H9 (cell line): ENCODE measurements at places on chromosomes 1 and 21. TPM values are rescaled to one million over a fixed set of nuclear protein-coding genes. Genes with fewer than 3 reads are reported as not detected.

The USP33 gene
- total RNA-seq: 51.5 and 52.0 TPM in 2 replicates

The UBE2Q1 gene
- 105 and 108 TPM in 2 replicates for total RNA-seq

The LDLRAD1 gene
- total RNA-seq: not detected in 2 replicates

The ORC1 gene
- total RNA-seq: 44.3 and 46.4 TPM in 2 replicates

The SPATA1 gene
- total RNA-seq: 0.61 TPM in 1 of 2 replicates, not detected in the other

The CFHR2 gene
- not detected in 2 replicates for total RNA-seq

The C2CD4D gene
- 0.79 and 0.86 TPM in 2 replicates for total RNA-seq

The NMNAT2 gene
- total RNA-seq: 11.4 and 11.5 TPM in 2 replicates

The TP73 gene
- total RNA-seq: 4.7 and 4.9 TPM in 2 replicates

The CALML6 gene
- 1.4 and 1.7 TPM in 2 replicates for total RNA-seq

DNA sequence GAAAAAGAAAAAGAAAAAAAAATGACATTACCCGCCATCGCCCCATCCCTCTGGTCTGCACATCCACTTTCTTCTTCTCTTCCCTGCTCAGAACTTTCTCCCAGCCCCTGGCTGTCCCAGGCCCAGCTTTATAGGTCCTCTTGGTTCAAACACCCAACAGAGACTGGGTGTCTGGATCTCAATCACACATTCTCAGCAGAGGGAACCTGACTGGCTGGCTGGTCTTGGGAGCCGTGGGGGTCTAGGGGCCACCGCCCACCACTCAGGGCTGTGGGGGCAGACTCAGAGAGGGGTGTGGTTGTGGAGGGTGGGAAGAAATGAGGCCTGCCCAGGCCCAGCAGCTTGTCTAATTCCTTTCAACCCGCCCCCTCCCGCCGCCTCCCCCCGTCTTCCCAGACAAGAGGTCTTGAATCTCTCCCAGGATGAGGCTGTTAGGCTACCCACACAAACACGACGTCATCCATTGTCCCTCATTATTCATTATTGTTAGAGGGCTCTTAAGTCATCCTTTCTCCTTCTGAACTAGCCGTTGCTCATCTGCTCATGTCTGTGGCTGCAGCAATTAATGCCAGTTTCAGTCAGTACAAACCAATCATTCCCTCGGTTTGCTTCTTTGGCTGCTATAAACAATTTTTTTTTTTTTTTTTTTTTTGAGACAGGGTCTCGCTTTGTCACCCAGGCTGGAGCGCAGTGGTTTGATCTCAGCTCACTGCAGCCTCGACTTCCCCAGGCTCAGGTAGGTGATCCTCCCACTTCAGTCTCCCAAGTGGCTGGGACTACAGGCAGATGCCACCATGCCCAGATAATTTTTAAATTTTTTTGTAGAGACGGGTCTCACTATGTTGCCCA, 40.6 kb upstream of the CLIC4 start:
- peaks cover 3% of the 10 kb centered on the region; the same call in 1 of the 2 replicates for H3K36me3 ChIP-seq
- H3K4me1 ChIP-seq: peaks cover 4% of the 10 kb centered on the region; the same call in 1 of the 2 replicates
- no peaks in the 10 kb centered on the region for H3K27me3 ChIP-seq

GRCh38 chr1:165675794-165676193, 22.6 kb downstream of the ALDH9A1 start:
- H3K36me3 ChIP-seq: peaks cover 36% of the 10 kb centered on the region; the same call in 2 of the 3 replicates
- no peak overlapping the region for H3K4me3 ChIP-seq
- H3K4me1 ChIP-seq: no peaks in the 10 kb centered on the region
- no peak overlapping the region for H3K27ac ChIP-seq

- no peaks in the 10 kb centered on the region for H3K27me3 ChIP-seq
- H3K4me1 ChIP-seq: peaks cover 14% of the 10 kb centered on the region
- peaks cover 24% of the 10 kb centered on the region for H3K36me3 ChIP-seq
- no peak for DNase-seq
- peak overlapping the region; percentile 91 for H3K4me3 ChIP-seq
Measured at GRCh38 chr1:28518745-28519341, 13.0 kb downstream of the RCC1 start.

DNA sequence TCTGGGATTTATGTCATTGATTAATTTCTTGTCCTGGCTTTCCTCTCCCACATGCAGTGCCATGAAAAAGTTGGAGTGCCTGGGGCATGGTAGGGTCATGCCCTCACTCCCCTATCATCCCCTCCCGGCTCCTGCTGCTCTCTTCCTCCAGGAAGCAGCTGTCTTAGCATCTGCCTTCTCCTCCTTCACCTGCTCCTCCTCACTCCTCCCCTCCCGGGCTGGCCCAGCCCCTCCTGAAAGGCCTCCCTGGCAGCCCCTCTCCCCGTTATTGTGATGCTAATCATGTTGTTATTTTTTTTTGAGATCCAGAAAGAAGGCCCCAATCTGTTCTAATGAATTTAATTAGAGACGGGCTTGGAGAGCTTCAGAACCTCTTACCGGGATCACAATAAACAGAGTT, 36.3 kb upstream of the NFASC start:
- H3K4me3 ChIP-seq: no peak overlapping the region
- peak; percentile 58 for DNase-seq
- no peaks in the 10 kb centered on the region for H3K36me3 ChIP-seq
- H3K27me3 ChIP-seq: no peaks in the 10 kb centered on the region; the same call in 1 of the 2 replicates
- no peak overlapping the region for H3K27ac ChIP-seq

GRCh38 chr1:24921938-24922662, 8.0 kb downstream of the RUNX3 start:
- H3K4me3 ChIP-seq: no peak overlapping the region
- DNase-seq: no peak
- no peak overlapping the region for H3K27ac ChIP-seq
- H3K36me3 ChIP-seq: no peaks in the 10 kb centered on the region
- H3K27me3 ChIP-seq: peaks cover 10% of the 10 kb centered on the region

GRCh38 chr1:59880735-59881134, 45.8 kb downstream of the CYP2J2 start:
- H3K4me3 ChIP-seq: no peak overlapping the region
- DNase-seq: no peak
- H3K27me3 ChIP-seq: no peaks in the 10 kb centered on the region

DNA sequence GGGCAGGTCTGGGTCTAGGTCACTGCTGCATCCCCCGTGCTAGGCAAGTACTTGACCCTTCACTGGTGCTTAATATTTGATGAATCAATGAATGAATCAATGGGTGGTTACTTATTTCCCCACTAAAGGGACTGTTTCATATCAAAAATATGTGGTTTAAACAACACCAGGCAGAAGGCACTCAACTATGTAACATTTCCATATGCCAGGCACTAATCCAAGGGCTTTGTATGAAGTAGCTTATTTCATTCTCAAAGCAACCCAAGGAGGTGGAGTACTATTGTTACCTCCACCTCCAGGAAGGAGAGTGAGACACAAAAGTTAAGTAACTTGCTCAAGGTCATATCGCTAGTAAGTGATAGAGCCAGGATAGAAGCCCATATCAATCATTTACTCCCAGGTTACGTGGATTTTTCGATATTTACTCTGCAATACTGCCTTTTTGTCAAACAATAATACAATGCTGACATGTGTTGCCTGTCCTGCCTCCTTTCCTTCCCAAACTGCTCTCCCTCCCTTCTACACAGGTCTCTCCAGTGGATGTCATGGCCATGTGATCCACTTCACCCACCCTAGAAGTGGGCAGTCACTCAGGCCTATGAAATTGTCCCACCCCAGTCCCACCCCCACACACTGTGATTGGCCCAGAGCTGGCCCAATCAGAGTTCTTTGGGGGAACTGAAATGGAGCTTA, 142.8 kb downstream of the ETS2 start:
- peaks cover 8% of the 10 kb centered on the region; the same call in 1 of the 2 replicates for H3K36me3 ChIP-seq
- 0 out of 2 replicates have a peak, but pooled peaks cover 2% of the 10 kb centered on the region for H3K4me1 ChIP-seq
- DNase-seq: no peak
- no peak overlapping the region for H3K4me3 ChIP-seq
- H3K27me3 ChIP-seq: no peaks in the 10 kb centered on the region

DNA sequence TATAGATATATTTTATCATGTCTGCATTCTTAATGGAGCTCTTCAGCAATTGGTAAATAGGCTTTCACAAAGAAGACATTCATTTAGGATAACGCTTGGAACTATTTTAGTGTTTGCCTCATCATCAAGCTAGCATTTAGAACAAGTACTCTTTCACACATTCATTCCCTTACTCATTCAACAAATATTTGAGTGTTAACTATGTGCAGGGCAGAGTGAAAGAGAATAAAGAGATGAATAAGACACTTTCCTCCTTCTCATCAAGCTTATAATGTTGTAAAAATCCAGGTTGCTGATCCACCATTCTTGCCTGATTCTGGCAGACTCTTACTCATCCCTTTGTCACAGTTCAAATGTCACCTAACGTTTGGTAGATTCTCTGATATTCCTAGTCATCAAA, 386.3 kb upstream of the BEND5 start:
- DNase-seq: no peak
- H3K36me3 ChIP-seq: peaks cover 9% of the 10 kb centered on the region
- H3K27ac ChIP-seq: no peak overlapping the region
- H3K4me1 ChIP-seq: no peaks in the 10 kb centered on the region
- no peak overlapping the region for H3K4me3 ChIP-seq
- H3K27me3 ChIP-seq: no peaks in the 10 kb centered on the region

DNA sequence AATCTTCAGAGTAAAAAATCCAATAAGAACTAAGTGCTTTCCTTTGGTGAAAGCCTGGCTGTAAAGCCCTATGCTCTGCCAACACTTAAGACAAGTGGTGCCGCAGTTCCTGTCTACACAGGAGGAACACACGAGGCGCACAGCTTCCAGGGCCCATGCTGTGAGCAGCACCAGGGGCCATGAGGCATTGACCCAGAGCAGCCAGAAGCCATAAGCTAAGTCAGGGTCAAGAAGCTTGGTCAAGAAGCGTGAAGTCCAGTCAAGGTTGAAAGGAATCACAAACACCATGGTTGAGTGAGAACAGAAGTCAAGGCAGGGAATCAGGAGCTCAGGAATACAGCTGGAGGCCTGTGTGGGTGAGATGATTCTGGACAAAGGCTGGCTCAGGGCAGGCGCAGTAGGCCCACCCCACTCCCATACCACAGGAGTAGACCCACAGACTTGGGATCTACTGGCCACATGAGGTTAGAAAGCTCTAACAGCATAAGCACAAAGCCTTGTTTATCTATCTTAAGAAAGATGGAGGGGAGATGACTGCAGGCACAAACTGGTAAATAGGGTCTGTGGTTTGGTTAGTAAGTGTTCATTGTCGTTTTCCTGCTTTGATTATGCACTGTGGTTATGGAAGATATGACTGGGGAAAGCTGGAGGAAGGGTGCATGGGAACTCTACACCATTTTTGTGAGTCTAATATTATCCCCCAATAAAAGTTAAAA, 42.9 kb upstream of the RCAN3 start:
- H3K36me3 ChIP-seq: peaks cover 10% of the 10 kb centered on the region; the same call in 1 of the 2 replicates
- no peaks in the 10 kb centered on the region for H3K27me3 ChIP-seq
- DNase-seq: no peak
- no peak overlapping the region for H3K4me3 ChIP-seq

DNA sequence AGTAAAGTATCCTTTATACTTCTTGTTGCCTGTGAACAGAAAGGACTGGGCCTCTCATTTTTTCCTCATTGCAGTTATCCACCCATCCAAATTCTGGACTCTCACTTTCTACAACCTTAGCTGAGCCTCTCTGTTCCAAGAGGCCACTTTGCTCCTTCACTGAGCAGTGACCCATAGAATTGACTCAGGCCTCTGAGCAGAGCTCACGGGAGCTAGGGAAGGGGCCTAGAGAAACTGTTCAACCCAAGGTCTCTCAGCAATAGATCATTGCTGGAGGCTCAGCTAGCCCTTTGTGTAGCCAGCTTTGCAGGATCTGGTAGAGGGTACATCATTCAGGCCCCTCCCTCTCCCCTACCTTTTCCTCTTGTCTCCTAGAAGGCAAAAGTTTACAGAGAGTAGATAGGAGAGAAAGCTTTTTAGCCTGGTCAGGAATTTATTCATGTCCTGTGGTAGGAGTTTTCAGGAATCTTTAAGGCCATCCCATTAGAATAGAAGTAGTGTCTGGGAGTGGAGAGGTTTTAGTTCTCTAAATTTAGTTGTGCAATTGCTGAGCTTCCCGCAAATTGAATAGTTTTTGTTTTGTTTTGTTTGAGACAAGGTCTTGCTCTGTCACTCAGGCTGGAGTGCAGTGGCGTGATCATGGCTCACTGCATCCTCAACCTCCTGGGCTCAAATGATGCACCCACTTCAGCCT, 6.7 kb downstream of the INTS3 start:
- no peak overlapping the region for H3K27ac ChIP-seq
- H3K4me1 ChIP-seq: no peaks in the 10 kb centered on the region
- H3K27me3 ChIP-seq: no peaks in the 10 kb centered on the region
- no peak for DNase-seq
- H3K4me3 ChIP-seq: no peak overlapping the region

DNA sequence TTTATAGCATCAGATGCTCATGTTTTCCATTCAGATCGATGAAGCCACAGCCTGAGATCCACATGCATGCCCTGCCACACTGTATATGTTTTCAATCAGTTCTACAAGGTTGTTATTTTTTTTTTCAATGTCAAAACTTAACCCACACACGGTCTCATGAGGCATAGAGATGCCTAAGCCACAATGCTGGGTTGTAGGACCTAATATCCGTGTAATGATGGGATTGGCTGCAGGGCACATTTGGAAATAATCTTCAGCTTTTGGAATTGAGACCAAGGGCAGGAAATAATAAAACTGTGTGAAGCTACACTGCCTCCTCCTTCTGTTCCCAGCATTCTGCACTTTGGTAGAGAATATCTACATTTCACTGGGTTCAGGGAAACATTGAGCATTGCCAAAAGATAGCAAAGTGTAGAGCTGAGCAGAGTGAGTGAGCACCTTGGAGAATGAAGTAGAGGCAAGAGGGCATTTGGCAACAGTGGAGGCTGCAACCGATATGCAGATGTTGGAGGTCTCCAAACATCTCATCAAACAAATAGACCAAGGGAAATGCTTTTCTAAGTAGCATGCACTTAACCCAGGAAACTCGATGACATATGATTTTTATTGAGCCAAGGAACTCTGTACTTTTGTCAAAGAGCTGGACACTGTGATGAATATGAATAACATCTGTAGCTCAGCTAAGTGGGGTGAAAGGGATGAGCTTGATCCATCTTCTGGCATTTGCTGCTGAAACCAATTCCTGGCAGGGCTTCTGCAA, 176.7 kb downstream of the LYPLAL1 start:
- H3K4me1 ChIP-seq: no peaks in the 10 kb centered on the region
- H3K27ac ChIP-seq: no peak overlapping the region
- H3K36me3 ChIP-seq: peaks cover 6% of the 10 kb centered on the region
- no peak for DNase-seq
- no peaks in the 10 kb centered on the region; the same call in 1 of the 2 replicates for H3K27me3 ChIP-seq
- no peak overlapping the region for H3K4me3 ChIP-seq
